ENCODE measurements at places on chromosomes 5 and 9. TPM values are rescaled to one million over a fixed set of nuclear protein-coding genes. Genes with fewer than 3 reads are reported as not detected.
A peak's percentile ranks its signal among the peaks of the same experiment; 100 is the strongest.

DNA sequence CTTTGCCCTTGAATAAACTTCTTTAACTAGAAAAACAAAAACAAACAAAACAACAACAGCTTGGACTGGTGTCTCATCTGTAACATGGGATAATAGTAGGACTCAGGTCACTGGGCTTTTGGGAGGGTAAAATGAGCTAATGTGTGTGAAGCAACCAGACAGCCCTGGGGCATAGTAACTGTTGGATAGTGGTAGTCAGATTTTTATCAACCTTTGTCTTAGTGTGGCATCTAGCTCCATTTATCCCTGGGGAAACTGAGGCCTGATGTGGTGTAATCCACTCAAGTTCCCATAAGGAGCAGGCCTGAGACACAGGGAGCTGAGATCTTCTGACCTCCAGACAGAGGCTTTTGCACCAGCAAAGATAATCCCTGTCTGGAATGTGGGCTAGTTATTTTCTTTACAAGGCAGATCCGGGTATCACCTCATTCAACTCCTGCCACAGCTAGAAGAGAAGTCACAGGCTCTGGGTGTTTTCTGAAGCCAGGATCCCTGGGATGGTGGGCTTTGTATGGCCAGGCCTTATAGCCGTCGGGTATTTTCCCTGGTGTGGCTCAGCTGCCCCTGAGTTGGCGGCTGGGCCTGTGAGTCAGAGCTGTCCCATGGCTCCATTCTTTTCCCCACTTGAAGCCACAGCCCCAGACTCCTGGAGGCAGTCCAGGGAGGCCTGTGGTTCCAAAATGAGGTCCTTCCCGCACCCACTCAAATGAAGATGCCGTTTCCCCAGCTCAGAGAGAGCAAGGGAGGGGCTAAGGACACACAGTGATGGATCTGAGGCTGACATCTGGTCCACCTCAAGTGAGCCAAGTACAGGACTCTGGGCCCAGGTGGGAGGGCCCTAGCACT lies 26.1 kb upstream of the CSF1R start:
- H3K36me3 ChIP-seq = peaks cover 46% of the 10 kb centered on the region
- peaks cover 39% of the 10 kb centered on the region for H3K4me1 ChIP-seq
- no peak overlapping the region for H3K4me3 ChIP-seq
- peak overlapping the region; percentile 74 for H3K27ac ChIP-seq
- no peaks in the 10 kb centered on the region for H3K27me3 ChIP-seq

GRCh38 chr9:105039175-105039799 lies 111.3 kb upstream of the ABCA1 start:
- H3K27ac ChIP-seq = no peak overlapping the region
- no peak for DNase-seq
- no peak overlapping the region for H3K4me3 ChIP-seq
- H3K27me3 ChIP-seq = no peaks in the 10 kb centered on the region
- no peaks in the 10 kb centered on the region for H3K36me3 ChIP-seq

GRCh38 chr5:39158127-39158593 lies 61.2 kb downstream of the FYB1 start:
- no peaks in the 10 kb centered on the region for H3K4me1 ChIP-seq
- no peak overlapping the region for H3K27ac ChIP-seq
- no peaks in the 10 kb centered on the region for H3K27me3 ChIP-seq

- H3K27ac ChIP-seq = no peak overlapping the region
- no peak overlapping the region for H3K4me3 ChIP-seq
- H3K36me3 ChIP-seq = no peaks in the 10 kb centered on the region
- H3K4me1 ChIP-seq = no peaks in the 10 kb centered on the region
- no peaks in the 10 kb centered on the region for H3K27me3 ChIP-seq
Observed at GRCh38 chr9:90245661-90246060, 397.0 kb downstream of the DIRAS2 start.

GRCh38 chr5:17838469-17838868 lies 204.2 kb downstream of the TAF11L14 start:
- no peak overlapping the region for H3K4me3 ChIP-seq
- H3K36me3 ChIP-seq = no peaks in the 10 kb centered on the region
- no peak overlapping the region for H3K27ac ChIP-seq
- no peak for DNase-seq
- H3K4me1 ChIP-seq = no peaks in the 10 kb centered on the region
- no peaks in the 10 kb centered on the region for H3K27me3 ChIP-seq

The CCL21 gene
- total RNA-seq = not detected

The SPATA31C1 gene
- total RNA-seq = not detected

- H3K27me3 ChIP-seq = no peaks in the 10 kb centered on the region
Observed at GRCh38 chr5:172798422-172799215, 27.6 kb upstream of the DUSP1 start.

- H3K27me3 ChIP-seq = no peaks in the 10 kb centered on the region
- peaks cover 74% of the 10 kb centered on the region for H3K36me3 ChIP-seq
- no peak overlapping the region for H3K27ac ChIP-seq
- no peaks in the 10 kb centered on the region for H3K4me1 ChIP-seq
Observed at GRCh38 chr5:132608107-132608506, 49.9 kb upstream of the IL13 start.

- peaks cover 14% of the 10 kb centered on the region for H3K4me1 ChIP-seq
- peaks cover 80% of the 10 kb centered on the region for H3K36me3 ChIP-seq
- no peaks in the 10 kb centered on the region for H3K27me3 ChIP-seq
Observed at GRCh38 chr9:133054966-133055365, 6.8 kb upstream of the CEL start.

The FBN2 gene
- 18.5 TPM for total RNA-seq

DNA sequence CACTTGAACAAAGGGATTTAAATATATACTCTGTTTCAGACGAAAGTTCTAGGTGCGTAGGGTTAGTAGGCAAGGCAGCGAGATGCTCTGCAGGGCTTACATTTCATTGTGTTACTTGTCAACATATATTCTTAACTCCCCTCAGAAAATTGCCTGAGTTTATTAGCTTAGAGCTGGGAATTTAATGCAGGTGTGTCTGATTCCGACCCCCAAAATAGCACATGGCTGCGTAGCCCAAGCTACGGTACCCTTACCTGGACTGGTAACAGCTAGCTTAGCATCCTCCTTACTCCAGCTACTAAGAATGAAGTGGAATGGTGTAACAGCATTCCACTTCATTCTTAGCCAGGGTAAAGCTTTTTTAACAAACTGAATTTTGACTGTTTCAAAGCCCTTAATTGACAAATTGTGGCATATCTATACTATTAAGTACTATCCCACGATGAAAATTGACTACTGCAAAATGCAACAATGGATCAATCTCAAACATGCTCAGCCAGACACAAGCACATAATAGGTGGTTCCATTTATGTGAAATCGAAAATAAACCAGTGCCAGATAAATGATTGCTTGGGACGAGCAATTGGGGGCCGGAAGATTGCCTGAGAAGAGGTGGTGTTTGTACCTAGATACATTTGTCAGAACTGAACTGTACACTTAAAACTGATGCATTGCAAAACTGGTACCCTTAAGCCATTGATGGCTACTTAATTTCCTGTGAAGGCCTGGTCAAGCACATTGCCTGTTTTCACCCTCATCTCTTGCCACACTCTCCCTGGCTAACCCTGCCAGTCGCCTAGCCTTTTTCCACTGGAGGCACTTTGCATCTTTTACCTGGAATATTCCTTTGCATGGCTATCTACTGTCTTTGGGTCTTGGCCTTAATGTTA lies 3.0 kb upstream of the FGF18 start:
- DNase-seq = no peak
- H3K27ac ChIP-seq = no peak overlapping the region
- H3K4me1 ChIP-seq = peaks cover 27% of the 10 kb centered on the region
- no peak overlapping the region for H3K4me3 ChIP-seq
- peaks cover 29% of the 10 kb centered on the region for H3K36me3 ChIP-seq

- DNase-seq = no peak
- H3K4me3 ChIP-seq = no peak overlapping the region
- H3K27ac ChIP-seq = no peak overlapping the region
- no peaks in the 10 kb centered on the region for H3K36me3 ChIP-seq
- H3K27me3 ChIP-seq = no peaks in the 10 kb centered on the region
- no peaks in the 10 kb centered on the region for H3K4me1 ChIP-seq
Observed at GRCh38 chr5:105230516-105231157, 1668.0 kb upstream of the NUDT12 start.

The ROPN1L gene
- total RNA-seq = 3.0 TPM

GRCh38 chr5:177334781-177335700 lies 16.4 kb downstream of the LMAN2 start:
- DNase-seq = no peak
- H3K4me1 ChIP-seq = no peaks in the 10 kb centered on the region
- H3K4me3 ChIP-seq = no peak overlapping the region

The WNT8A gene
- not detected for total RNA-seq

DNA sequence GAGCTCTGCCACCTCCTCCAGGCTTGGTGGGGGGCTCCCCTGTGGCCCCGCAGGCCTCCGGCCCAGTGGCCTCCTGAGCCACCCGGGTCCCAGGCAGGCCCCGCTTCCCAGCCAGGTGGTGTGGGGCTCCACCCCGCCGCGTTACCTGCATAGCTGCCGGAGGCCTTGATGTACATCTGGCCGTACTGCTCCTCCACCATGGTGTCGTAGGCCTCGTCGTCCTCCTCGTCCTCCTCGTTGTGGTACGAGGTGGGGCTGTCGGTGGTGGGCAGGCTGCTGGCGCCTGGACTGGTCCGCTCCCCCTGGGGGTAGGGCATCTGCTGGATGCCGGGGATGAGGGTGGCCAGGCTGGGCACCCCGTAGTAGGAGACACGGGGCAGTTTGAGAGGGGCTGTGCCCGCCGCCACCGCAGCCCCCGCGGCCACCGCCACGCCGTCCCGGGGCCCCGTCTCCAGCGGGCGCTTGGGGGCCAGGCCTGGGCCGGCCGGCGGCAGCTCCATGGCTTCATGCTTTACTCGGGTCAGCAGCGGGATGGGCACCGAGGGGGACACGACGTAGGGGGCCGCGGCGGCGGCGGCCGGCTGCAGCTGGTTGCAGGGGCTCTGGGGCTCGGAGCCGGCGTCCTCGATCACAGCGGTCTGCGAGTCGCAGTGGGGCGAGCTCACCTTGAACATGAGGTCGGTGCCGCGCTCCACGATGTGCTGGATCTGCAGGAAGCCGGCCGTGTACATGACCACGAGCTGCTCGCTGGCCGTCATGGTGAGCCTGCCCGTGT lies 45.4 kb downstream of the NACC2 start:
- no peak overlapping the region for H3K4me3 ChIP-seq
- H3K4me1 ChIP-seq = peaks cover 41% of the 10 kb centered on the region
- no peak overlapping the region for H3K27ac ChIP-seq
- H3K27me3 ChIP-seq = no peaks in the 10 kb centered on the region
- no peak for DNase-seq

DNA sequence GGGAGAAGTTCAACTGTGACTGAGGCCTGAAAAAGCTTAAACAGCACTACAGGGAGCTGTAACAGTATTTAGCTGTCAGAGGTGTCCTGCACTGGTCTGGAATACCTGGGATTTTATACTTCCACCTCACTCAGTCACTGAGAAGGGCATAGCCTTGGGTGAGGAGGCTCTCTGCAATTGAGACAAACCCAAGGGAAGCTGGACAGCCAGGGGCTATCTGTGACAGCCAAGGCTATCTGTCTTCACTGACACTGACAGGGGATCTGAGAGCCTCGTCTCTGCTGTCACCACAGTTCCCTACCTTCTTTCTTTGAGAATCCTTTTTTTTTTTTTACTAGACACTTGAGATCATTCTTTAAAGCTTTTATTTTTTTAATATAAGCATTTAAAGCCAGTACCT lies 356.2 kb upstream of the CD180 start:
- H3K27me3 ChIP-seq = no peaks in the 10 kb centered on the region
- no peak for DNase-seq
- H3K4me3 ChIP-seq = no peak overlapping the region
- no peaks in the 10 kb centered on the region for H3K4me1 ChIP-seq
- no peaks in the 10 kb centered on the region for H3K36me3 ChIP-seq

The AP3B1 gene
- 56.9 TPM for total RNA-seq

The OR13C4 gene
- total RNA-seq = not detected

The MARCOL gene
- total RNA-seq = not detected
